Stimulated activated CD8-positive, alpha-beta memory T cell treated with anti-CD3 and anti-CD28 coated beads, Interleukin-2, amount 100 ng/mL, for 1 hour (primary cell): ENCODE measurements at places on chromosomes 3 and 15.
A peak's percentile ranks its signal among the peaks of the same experiment; 100 is the strongest.

DNA sequence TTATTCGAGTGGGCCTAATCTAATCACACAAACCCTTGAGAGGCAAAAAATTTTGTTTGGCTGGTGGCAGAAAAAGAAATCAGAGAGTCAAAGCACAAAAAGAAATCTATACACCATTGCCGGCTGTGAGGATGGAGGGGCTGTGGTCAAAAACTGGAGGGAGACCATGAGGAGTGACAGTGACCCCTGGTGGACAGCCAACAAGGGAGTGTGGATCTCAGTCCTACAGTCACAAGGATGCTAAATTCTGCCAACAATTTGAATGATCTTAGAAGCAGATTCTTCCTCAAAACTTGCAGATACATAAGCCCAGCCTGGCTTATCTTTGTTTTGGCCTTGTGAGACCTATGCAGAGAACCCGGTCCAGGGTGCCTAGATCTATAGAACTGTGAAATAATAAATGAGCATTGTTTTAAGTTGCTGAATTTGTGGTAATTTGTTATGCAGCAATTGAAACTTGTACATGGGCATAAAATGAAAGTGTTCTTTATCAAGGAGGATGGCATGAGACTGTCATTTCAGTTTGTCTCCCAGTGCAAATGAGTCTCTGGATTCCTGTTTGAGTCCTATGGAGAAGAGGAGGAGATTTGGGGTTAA is 103.0 kb upstream of the ARHGEF26 start:
- DNase-seq, result no peak

- DNase-seq, result no peak
These were observed 58.5 kb downstream of the ECT2 start for GRCh38 chr3:172808969-172809546.

DNA sequence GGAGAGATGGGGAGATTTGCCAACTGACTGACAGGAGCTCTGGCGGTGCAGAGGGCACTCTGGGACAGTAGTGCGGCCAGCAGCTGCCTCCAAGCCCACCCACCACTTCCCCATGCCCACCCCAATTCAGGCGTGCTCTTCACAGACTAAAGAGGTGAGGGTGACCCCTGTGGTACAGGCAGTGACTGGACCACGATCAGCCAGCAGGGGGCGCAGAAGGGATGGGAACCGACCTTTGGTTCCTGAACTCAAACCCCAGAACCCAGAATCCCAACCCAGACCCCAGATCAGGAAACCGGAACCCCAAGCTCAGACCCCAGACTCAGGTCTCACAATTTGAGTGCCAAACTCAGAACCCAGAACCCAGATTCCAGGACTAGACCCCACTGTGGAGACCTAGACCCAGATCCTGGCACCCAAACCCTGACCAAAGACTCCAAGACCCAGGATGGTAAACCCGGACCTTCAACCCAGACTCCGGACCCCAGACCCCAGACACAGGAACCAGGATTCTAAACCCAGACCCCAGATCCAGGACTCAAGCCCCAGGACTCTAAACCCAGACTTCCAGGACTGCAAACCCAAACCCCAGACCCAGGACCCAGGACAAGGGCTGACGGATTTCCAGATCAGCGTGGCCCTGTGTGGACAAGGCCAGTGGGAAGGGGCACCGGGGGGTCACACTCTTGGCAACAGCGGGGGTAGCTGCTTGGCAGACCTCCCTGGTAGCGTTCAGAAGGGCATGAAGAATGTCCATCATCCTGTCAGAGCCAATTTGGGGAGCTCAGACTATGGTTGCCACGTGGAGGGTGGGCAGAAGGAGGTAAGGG is 3.7 kb upstream of the MYL3 start:
- DNase-seq, result peak; percentile 73

DNA sequence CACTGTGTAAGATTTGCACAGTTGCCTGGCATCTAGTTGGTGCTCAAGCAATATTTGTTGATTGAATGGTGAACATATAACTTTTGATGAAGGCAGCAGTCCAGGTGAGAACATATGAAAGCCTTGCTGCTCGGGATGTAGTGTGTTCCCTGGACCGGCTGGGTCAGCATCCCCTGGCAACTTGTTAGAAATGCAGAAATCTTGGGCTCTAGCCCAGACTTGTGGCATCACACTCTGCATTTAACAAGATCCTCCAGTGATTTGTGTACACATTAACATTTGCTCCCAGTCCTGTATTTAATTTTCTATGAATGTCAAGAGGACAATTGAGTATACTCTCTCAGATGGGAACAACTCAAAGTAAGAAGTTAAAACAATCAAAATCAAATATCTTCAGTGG is 69.0 kb upstream of the SAMMSON start:
- DNase-seq, result no peak

GRCh38 chr3:63538919-63539318 is 113.6 kb upstream of the SNTN start:
- DNase-seq, result no peak

DNA sequence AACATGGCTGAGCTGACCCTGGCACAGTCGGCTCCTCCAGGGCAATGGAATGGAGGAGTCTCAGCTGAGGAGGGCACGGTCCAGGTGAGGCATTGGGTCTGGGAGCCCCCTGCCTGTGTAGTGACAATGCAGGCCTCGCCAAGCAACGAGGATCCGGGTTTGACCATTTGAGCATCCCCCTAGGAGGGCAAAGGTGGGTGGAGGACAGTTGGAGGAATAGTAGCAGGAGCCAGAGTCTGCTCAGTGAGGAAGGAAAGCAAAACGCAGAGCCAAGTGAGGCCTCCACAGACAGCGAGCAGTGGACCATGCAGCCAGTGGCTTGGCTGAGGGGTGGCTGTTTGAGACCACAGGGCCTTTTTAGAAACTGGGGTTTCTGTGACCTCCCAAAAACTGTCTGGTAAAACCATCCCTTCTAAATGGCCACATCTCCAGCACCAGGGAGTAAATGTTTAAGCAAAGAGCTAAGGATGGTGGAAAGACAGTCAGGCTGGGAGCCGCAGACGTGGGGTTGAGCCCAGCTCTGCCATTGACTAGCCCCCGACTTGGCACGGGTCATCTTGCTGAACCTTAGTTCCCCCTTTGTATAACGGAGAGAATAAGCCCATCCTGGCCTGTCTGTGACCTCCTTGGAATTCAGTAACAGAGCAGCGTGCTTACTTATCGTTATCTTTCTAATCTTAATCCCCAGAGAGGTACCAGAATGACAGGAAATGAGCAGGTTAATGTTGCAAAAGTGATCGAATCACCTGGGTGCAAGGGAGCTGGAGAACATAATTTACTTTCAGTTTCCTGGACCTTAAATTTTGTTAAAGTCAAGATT is 46.8 kb downstream of the CMTM6 start:
- no peak for DNase-seq

- no peak for DNase-seq
These were observed 177.3 kb downstream of the KLF13 start for GRCh38 chr15:31503758-31504461.

DNA sequence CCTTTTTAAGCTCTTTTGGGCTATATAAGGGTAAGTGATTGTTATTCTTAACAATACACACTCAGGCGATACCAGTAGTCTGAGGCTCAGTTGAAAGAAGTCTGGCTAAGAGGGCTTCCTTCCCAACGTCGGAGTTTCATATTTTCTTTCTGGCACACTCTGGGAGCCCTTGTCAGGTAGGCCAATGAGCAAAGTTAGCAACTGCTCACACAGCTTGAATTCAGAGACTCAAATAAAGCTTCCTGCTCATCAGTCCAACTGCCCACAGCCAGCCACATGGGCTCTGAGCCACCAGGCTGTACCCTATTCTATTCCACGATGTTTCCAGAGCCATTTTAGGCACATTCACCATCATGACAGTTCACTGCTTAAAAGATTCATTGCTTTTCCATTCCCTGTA is 155.1 kb upstream of the TBL1XR1 start:
- no peak for DNase-seq

- no peak for DNase-seq
These were observed 214.3 kb upstream of the FEZF2 start for GRCh38 chr3:62587579-62588031.

- DNase-seq, result no peak
These were observed 887.4 kb downstream of the FHIT start for GRCh38 chr3:60363817-60364216.

- no peak for DNase-seq
These were observed 120.9 kb downstream of the ATP10A start for GRCh38 chr15:25742041-25742730.

DNA sequence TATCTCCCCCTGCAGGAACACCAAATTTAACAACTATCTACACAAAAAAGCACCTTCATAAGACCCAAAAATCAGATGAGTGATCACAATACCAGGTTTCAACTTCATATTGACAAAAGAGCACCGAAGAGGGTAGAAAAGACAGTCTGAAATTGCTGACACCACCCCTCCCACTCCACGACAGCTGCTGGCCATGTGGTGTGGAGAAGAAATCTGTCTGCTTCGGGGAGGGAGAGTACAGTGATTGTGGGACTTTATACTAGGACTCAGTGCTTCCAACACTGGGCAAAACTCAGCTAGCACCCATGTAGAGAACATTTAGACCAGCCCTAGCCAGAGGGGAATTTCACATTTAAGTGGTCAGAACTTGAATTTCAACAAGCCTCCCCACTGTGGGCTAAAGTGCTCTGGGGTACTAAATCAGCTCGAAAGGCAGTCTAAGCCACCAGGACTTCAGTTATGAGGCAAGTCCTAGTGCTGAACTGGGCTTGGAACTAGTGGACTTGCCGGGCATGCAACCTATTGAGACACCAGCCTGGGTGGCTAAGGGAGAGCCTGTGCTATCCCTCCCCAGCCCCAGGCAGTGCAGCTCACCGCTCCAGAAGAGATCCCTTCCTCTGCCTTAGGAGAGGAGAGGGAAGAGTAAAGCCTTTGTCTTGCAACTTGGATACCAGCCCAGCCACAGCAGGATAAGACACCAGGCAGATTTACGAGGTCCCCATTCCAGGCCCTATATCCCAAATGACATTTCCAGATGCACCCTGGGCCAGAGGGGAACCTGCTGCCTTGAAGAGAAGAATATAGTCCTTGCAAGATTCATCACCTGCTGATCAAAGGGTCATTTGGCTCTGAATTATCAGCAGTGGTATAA is 44.6 kb upstream of the POU1F1 start:
- no peak for DNase-seq

DNA sequence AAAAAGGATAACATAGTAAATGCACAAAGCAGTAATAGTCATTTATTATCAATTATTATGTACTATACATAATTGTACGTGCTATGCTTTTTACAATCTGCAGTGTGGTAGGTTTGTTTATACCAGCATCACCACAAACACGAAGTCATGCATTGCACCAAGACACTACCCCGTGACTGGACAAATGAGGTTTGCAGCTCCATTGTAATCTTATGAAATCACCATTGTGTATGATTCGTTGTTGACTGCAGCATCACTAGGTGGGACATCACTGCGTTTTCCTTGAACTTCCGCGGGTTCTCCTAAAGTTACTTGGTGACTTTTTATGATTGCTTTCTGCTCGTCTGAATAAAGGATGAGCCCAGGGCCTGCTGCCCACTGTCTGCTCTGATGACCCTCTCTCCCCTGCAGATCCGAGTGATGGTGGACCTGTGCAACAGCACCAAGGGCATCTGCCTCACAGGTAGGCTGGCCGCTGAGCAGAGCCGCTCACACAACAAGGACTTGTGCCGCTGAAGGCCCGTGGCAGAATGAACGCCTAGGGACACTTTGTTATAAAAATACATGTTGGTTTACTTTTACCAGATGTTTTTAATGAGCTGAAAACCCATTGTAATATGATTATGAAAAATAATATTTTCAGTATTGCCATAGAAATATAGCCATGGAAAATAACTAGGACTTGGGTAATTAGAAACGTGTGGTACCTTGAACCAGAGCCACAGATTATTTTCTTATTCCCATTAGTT is 35.8 kb downstream of the GLDN start:
- no peak for DNase-seq

DNA sequence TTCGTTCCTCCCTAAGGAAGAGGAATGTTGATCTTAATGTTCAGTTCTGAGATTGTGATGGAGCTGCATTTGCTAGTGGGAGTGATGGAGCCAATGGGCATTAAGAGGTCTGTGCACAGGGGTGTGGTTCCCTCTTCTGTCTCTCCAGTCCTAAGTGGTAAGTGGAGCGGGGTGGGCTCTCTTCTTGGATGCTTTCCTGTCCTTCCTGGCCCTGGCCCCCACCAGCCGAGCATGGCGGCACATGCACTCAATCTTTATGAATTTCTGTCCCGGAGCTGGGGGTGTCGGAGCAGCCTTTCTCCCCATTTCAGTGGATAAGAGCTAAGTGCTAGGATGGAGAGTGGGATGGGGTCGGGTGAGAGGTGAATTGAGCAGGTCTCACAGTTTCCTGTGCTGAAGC is 37.6 kb upstream of the ADCY5 start:
- no peak for DNase-seq

DNA sequence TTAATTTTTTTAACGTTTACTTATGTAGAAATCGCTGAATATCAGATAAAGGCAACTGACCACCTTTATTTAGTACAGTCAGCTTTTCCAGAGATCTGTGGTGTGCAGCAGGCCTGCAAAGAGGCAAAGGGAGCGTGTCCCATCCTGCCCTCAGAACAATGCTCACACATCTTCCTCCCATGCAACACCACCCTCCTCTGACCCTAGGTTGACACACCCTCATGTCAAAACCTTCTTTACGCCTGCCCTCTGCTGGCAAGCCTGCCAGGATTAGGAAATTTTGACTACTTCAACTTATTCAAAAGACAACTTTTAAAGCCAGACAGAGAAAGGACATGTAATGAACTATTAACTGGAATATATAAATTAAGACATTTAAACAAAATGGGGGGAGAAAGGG is 513.7 kb downstream of the FOXP1 start:
- peak; percentile 56 for DNase-seq

DNA sequence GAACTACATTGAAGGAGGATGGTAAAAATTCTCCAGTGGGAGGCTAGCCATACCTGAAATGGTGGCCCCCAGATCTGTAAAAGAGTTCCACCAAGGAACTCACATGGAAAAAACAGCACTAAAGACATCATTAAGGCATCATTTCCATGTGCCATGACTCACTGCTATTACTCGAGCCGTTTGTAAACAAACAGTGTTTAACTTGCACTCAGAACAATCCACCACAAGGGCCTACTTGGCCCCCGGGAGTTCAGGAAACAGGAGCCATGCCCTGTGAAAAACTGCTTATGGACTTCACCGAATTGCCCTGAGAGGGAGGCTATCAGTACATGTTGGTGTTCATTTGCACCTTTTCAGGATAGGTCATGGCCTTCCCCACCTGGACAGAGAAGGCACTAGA is 18.2 kb downstream of the CCR4 start:
- no peak for DNase-seq

GRCh38 chr3:107063351-107063750 is 313.9 kb upstream of the CCDC54 start:
- no peak for DNase-seq

- DNase-seq, result no peak
These were observed 3.3 kb downstream of the LIPH start for GRCh38 chr3:185549122-185549521.

- no peak for DNase-seq
These were observed 172.8 kb downstream of the KCNMB2 start for GRCh38 chr3:178709051-178709450.

- DNase-seq, result no peak
These were observed 34.9 kb upstream of the PPP4R2 start for GRCh38 chr3:72961752-72962151.

GRCh38 chr3:107251819-107252218 is 125.4 kb upstream of the CCDC54 start:
- no peak for DNase-seq

- DNase-seq, result no peak
These were observed 15.9 kb downstream of the POPDC2 start for GRCh38 chr3:119644481-119644880.
